ENCODE measurements at places on chromosomes 6 and 20. TPM values are rescaled to one million over a fixed set of nuclear protein-coding genes. Genes with fewer than 3 reads are reported as not detected.

AFDN gene
- total RNA-seq: 127 TPM

GPR6 gene
- total RNA-seq: not detected

PABPC1L gene
- 1.5 TPM for total RNA-seq

TAP2 gene
- 36.6 TPM for total RNA-seq

DUSP15 gene
- total RNA-seq: not detected

CST2 gene
- not detected for total RNA-seq

MAP1LC3A gene
- total RNA-seq: 14.9 TPM

OPRL1 gene
- 2.6 TPM for total RNA-seq

Data from endothelial cell of coronary artery (primary cell).